Mesothelial cell of epicardium (in vitro differentiated cells): ENCODE measurements at places on chromosomes 12 and 14. TPM values are rescaled to one million over a fixed set of nuclear protein-coding genes. Genes with fewer than 3 reads are reported as not detected.

DNA sequence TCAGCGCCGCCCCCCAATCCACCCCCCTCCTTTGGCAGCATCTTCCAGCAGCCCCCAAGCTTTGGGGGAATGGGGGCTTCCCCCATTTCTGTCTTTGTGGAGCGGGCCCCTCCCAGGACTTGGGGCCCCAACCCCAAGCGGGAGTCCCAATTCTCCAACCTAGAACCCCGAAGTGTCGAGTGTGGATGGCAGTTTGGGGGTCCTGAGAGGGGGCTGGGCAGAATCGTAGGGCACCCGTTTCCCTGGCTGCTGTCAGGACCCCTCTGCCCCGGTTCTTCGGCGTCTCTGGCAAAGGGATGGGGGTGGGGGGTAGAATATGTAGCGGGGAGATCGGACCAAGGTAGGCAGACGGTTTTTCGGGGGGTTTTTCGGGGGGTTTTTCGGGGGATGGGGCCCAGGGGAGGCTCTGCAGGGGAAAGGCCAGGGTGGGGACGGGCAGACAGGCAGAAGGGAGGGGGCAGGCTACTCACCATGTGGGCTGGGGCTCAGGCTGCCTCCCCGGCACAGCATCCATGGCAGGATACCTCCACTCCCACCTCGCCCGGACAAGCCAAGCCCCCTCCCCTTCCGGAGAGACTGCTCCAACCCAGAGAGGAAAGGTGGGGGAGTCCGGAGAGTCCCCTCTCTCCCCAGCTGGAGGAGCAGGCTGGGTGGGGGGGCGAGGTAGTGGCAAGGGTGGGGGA lies 739 bp downstream of the JPH4 start:
- H3K27me3 ChIP-seq, result peaks cover 86% of the 10 kb centered on the region
- H3K27ac ChIP-seq, result no peak overlapping the region
- no peak for DNase-seq
- peaks cover 19% of the 10 kb centered on the region for H3K4me1 ChIP-seq
- peak overlapping the region; percentile 61 for H3K4me3 ChIP-seq

DNA sequence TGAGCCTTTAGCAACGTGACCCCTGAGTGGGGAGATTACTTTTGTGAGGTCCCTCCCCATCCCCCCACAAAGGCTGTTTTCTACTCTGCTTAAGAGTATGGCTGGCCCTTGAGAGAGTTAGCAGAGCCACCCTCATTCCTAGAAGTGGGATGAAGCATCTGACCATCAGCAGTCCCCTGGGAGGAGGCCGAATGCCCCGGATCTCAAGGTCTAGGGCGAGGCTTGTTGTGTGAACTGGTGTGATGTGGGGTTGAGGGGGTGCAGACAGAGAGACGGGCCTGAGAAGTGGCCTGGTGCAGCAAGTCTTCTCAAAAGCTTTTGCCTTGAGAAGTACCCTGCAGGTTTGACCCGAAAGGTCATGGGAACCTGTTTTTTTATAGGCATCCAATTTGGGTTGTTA lies 153.0 kb upstream of the FKBP4 start:
- no peak for DNase-seq
- H3K27ac ChIP-seq, result no peak overlapping the region
- H3K27me3 ChIP-seq, result no peaks in the 10 kb centered on the region
- no peaks in the 10 kb centered on the region for H3K36me3 ChIP-seq
- H3K4me3 ChIP-seq, result no peak overlapping the region

DNA sequence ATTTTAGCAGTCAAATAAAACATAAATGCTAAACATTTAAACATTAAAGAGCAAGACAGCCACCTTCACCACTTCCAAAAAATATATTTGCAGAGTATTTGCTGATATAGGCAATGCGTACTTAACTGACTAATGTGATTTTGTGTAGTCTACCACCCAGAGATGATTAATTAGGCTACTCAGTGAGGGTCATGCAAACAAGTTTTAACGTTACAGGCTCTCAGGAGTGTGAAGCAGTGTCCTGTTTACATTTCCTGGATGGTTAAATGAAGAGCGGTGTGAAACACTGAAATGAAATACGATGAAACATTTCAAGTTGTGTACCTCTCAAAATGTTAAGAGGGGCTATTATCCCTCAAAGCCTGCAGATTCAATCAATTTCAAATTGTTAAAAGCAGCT lies 165.8 kb upstream of the LRIG3 start:
- H3K4me3 ChIP-seq, result no peak overlapping the region
- peaks cover 35% of the 10 kb centered on the region for H3K4me1 ChIP-seq
- no peaks in the 10 kb centered on the region for H3K27me3 ChIP-seq
- no peaks in the 10 kb centered on the region for H3K36me3 ChIP-seq
- DNase-seq, result no peak

GRCh38 chr12:106127338-106128126 lies 11.2 kb downstream of the NUAK1 start:
- no peaks in the 10 kb centered on the region for H3K27me3 ChIP-seq
- peak overlapping the region; percentile 56 for H3K27ac ChIP-seq
- H3K4me1 ChIP-seq, result peaks cover 75% of the 10 kb centered on the region
- DNase-seq, result no peak

TTC6 gene
- total RNA-seq, result 2.7 to 3.5 TPM (median 2.8 TPM) in 3 replicates

DNA sequence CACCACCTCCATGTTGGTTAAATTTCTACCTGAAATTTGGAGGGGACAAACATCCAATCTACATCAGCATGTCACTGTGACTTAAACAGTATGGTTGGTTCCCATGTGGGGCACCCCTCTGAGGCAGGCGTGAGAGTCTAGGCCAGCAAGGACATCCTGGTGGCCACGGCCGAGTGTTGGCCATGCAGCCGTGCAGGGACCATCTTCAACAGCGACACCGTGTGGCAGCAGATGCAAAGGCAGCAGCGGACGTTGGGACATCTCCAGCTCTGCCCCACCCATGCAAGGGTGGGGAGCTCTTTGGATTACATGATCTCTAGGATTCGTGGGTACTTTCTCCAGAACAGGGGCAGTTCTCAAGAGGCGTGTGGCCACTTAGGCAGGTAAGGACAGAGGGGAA lies 49.8 kb downstream of the NOC4L start:
- no peak overlapping the region for H3K4me3 ChIP-seq
- DNase-seq, result no peak
- peaks cover 57% of the 10 kb centered on the region for H3K27me3 ChIP-seq
- H3K4me1 ChIP-seq, result peaks cover 8% of the 10 kb centered on the region
- H3K36me3 ChIP-seq, result peaks cover 3% of the 10 kb centered on the region

TSPAN11 gene
- total RNA-seq, result 19.7 to 20.6 TPM (median 19.8 TPM) in 3 replicates

SERPINA10 gene
- total RNA-seq, result not detected in 3 replicates

DNA sequence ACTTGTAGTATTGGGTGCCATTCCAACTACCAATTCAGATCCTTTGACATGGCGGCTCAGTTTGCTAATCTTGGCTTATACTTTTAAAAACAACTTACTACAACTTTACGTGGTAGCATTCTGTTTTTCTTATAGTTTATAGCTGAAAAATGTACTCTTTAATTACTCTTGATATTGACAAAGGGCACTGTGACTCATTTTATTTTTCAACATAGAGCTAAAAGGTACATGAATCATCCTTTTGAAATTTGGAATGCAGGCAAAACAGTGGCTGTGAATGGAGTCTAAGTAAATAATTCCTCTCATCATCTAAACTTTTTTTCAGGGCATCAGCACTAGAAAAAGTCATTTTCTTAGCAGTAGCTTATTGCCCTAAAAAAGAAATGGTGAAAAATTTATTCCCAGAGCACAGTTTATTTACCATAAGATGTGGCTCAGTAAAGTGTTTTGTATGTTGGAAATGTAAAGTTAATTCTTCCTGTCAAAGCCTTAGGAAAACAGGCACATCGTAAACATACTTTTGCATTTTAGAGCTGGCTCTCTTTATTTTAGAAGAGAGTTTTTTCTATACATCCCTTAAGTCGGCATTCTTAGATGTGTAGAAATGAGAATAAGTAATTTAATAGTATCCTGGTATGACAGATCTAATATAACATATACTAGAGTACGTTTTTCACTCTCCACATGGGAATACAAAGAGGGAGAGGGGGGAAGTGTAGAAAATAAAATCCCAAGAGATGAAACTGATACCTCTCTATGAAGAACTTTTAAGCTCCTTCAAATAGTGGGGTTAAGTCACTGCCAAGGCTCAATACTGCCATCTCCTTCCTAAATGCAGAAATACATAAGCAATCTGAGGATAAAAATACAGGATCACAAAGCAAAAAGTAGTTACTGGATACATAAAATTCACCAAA lies 55.2 kb downstream of the SLC25A21 start:
- H3K4me3 ChIP-seq, result no peak overlapping the region
- no peaks in the 10 kb centered on the region for H3K4me1 ChIP-seq
- DNase-seq, result no peak
- H3K27ac ChIP-seq, result no peak overlapping the region

DNA sequence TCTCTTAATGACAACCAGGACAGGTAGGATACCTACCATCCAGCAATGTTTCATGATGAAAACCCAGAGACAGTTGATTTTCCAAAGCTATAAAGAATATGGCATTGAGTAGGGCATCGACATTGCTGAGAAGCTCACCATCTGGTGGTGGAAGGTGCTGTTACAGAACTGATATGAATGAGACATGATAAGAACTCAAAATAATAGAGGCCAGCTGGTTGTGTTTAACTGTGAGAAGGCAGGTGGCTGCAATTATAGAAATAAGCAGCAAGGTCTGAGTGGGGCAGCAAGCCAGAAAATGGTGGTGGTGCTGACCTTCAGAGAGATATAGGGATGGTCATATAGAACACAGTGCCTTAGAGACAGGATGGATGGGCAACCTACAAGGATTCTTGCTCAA lies 449.7 kb downstream of the BTG1 start:
- no peaks in the 10 kb centered on the region for H3K36me3 ChIP-seq
- peaks cover 4% of the 10 kb centered on the region for H3K4me1 ChIP-seq
- H3K27ac ChIP-seq, result no peak overlapping the region
- H3K4me3 ChIP-seq, result no peak overlapping the region
- H3K27me3 ChIP-seq, result no peaks in the 10 kb centered on the region
- no peak for DNase-seq

DNA sequence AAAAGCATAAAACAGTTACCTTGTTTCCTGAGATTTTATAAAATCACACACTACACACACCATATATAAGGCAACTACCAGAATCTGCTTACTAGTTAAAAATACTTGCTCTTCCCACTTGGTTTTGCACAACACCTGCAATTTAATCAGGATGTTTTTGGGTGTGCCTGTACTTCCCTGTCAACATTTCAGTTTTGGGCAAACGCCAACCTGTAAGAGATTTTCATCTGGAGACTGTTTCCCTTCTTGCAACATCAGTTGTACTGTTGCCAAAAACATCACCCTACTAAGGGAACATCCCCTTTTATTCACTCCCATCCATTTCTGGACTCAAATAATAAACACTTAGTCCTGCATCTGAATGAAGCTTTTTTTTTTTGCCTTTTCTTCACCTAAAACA lies 172.3 kb downstream of the DUSP6 start:
- peaks cover 12% of the 10 kb centered on the region for H3K4me1 ChIP-seq
- no peak overlapping the region for H3K4me3 ChIP-seq
- no peak for DNase-seq
- H3K27me3 ChIP-seq, result no peaks in the 10 kb centered on the region
- no peak overlapping the region for H3K27ac ChIP-seq

- H3K4me1 ChIP-seq, result no peaks in the 10 kb centered on the region
- no peaks in the 10 kb centered on the region for H3K36me3 ChIP-seq
- no peak overlapping the region for H3K27ac ChIP-seq
- H3K4me3 ChIP-seq, result no peak overlapping the region
- DNase-seq, result no peak
- no peaks in the 10 kb centered on the region for H3K27me3 ChIP-seq
Measured at GRCh38 chr12:10557329-10557728, 51.6 kb downstream of the EIF2S3B start.

GLIPR1L1 gene
- total RNA-seq, result not detected in 3 replicates

CHGA gene
- not detected in 3 replicates for total RNA-seq

KRT3 gene
- total RNA-seq, result 0.50 to 0.78 TPM (median 0.75 TPM) in 3 replicates

TAS2R50 gene
- total RNA-seq, result 3.3 to 3.4 TPM (median 3.3 TPM) in 3 replicates

APOF gene
- total RNA-seq, result not detected in 3 replicates
